ENCODE measurements at places on chromosomes 16 and 17. TPM values are rescaled to one million over a fixed set of nuclear protein-coding genes. Genes with fewer than 3 reads are reported as not detected.

LGALS9B gene
- not detected for total RNA-seq

- DNase-seq = peak; percentile 90
These were observed 219.9 kb downstream of the ENGASE start for GRCh38 chr17:79294459-79295071.

GRCh38 chr17:45229681-45230409 is 8.2 kb downstream of the FMNL1 start:
- DNase-seq = no peak

DNA sequence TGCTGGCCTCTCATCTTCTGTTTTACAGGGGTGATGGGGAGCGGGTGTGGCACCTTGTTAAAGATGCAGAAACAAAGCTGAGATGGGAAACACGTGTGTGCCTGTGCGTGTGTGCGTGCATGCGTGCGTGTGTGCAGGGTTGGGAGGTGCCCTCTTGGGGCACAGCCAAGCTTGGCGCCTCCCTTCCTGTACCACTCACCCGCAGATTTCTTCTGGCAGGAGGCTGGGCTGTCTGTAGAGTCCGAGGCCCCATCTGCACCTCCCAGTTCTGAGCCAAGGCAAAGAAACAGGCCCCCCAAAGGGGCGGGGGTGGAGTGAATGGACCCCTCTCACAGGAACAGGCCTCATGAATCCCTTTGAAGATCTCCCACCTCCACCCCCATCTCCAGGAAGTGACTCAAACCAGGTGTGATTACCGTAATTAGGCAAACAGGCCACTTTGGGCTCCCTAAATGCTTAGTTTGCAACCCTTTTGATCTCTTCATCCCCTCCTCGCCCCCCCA is 20.9 kb downstream of the TNS4 start:
- DNase-seq = no peak

DNA sequence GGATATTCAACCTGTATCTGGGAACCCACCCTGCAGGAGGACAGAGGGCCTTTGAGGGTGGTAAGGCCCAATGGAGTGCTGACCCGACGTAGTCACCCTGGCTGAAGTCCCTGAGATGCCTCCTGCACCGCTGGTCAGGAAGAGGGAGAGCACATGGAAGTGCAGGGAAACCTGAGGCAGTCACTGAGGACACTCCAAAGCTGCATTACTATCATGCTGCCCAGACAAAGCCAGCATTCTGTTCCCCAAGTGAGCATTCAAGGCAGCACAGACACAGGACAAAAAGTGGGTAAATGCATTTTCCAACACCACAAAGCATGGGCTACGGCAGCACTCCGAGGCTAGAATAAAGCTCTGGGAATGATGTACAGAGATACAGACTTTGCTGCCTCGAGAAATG is 46.8 kb upstream of the BCAR1 start:
- DNase-seq = no peak

DNA sequence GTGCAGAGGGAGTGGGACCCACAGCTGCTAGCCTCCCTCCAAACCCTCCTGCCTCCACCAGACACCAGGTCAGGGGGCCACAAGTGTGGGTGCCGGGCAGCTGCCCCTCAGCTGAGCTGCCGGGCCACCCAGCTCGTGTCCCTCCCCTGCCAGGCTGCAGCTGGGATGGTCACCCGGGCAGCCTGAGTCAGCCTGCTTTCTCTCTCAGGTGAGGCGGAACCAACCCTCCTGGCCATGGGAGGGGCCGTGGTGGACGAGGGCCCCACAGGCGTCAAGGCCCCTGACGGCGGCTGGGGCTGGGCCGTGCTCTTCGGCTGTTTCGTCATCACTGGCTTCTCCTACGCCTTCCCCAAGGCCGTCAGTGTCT is 6.9 kb downstream of the SLC16A3 start:
- DNase-seq = no peak

Measured in GM23338 (cell line).